GM23248 (cell line): ENCODE measurements at places on chromosomes 3 and 15.

GRCh38 chr3:40340541-40341170 is 31.1 kb downstream of the EIF1B start:
- no peak for DNase-seq

DNA sequence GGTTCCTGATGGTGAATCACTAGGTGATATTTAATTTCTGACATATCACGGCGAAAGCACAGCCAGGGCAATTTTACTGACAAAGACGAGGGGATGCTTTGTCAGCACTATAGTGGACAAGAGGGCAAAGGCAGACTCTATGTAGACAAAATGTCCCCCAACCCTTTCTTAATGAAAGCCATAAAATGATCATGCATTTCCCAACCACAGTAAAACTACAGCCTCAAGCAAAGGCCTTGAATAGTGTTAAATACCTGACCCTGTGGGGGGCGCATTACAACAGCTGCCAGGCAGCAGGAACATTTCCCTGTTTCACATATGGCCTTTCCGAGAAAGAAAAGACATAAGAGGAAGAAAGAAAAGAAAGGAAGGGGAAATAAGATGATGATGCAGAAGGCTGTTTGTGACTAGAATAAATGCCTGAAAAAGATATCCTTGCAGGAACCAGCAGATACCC is 49.5 kb downstream of the GLDN start:
- DNase-seq: no peak

- no peak for DNase-seq
These were observed 415.3 kb downstream of the CNTN4 start for GRCh38 chr3:2513986-2514385.

GRCh38 chr15:57437564-57437963 is 61.3 kb downstream of the CGNL1 start:
- no peak for DNase-seq

DNA sequence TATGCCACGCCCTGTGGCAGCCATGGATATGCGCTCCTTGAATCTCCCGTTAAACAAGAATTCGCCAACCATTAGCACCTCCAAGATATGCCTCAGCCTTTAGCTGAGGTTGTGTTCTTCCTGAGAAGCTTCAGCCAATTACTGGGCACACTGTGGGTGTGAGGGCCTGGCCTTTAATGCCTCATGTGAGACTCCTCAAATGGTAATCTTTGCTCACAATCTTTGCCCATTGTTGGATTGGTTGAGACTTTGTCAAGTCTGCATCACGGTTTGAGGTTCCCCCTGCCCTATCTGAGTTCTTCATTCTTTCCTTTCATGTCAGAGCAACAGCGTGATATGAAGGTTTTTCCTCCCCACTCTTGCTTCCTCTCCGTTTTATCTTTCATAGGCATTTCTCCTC is 108.1 kb upstream of the CCDC54 start:
- DNase-seq: no peak

DNA sequence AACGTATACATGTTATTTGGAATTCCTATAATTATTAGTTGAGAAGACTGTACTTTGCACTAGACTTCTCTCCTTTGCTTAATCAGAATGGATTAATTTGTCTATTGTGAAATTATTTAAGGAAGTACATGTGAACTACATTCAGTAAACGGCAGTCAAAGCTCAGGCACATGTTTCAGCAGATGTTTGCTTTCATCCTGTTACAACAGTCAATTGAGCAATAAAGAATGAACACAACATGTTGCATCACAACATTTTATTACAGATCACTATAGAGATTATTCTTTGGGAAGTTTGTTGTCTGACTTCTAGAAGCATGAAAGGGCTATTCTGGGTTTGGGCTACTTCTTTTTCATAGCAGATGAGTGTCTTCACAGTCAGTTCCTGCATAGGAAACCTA is 39.2 kb downstream of the RAB27A start:
- peak; percentile 87 for DNase-seq

DNA sequence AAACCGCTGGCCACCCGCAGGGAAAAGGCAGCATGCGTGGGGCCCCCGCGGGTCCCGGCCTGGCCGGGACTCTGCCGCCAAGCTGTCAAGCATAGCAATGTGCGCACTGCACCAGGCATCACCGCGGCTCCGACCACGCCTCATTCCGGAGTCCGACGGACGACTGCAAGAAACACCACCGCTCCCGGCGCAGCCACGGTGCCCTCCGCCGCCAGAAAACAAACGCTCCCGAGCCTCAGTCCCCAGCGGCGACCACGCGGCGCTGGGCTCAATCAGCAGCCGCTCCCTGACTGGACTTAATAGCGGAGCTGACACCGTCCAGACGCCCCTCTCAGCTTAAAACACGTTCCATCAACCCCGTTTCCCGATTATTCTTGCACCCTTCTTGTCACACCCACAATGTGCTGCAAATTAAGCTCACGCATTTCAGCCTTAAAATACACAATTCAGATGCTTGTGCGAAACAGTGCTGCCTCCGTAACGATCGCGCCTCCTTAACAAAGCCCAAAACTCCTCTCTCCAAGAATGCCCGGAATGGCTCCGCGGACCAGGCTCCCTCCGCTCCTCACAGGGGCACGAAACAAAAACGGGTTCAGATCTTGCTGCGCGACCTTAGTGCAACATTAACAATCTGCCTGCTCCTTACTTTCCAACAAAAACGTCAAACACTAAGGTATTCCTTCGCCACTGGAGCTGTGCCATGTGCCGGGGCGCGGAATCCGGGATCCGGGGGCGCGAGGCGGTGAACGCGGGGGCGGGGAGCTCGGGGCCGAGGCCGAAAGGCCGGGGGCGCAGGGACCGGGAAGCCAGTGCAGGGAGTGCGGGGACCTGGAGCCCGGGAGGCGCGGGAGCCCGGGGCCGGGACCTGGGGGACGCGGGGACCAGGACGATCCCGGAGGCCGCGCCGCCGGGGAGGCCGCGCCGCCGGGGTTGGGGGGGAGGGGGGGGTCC is 655 bp downstream of the CYFIP1 start:
- DNase-seq: peak; percentile 75

- peak; percentile 37 for DNase-seq
These were observed 37.0 kb downstream of the ETFA start for GRCh38 chr15:76274226-76274625.

DNA sequence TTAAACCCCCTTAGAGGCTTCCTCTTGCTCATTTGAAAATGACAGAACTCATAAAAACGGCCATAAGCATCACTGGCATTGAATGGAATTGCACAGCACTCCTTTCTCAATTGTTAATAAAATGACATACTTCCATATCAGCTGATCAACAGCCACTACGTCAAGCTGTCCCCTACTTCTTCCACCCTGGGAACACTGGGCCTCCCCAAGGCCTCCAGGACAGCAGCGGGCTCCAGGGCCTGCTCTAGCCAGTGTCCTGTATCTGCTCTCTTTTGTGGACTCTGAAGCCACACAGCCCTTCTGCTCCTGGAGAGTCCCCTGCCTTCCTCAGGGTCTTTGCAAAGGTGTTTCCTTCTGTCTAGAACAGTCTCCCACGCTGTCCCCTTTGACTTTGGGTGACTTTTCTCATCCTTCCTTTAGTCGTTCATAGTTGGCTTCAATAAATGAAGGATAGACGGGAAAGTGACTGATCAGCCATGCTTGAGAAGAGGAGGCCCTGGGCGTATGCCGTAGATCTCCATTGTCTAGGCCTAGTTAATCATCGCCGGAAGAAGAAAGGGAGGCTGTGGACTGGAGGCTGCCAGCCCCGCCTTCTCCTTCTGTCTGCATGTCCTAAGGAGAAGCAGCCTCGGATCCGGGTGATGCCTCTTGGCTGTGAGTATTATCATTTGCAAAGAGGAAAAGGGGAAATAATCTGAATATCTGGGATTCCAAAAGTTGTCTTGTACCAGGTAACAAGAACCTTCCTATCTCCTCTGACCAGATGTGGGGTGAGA is 4.7 kb upstream of the THSD4 start:
- DNase-seq: no peak

DNA sequence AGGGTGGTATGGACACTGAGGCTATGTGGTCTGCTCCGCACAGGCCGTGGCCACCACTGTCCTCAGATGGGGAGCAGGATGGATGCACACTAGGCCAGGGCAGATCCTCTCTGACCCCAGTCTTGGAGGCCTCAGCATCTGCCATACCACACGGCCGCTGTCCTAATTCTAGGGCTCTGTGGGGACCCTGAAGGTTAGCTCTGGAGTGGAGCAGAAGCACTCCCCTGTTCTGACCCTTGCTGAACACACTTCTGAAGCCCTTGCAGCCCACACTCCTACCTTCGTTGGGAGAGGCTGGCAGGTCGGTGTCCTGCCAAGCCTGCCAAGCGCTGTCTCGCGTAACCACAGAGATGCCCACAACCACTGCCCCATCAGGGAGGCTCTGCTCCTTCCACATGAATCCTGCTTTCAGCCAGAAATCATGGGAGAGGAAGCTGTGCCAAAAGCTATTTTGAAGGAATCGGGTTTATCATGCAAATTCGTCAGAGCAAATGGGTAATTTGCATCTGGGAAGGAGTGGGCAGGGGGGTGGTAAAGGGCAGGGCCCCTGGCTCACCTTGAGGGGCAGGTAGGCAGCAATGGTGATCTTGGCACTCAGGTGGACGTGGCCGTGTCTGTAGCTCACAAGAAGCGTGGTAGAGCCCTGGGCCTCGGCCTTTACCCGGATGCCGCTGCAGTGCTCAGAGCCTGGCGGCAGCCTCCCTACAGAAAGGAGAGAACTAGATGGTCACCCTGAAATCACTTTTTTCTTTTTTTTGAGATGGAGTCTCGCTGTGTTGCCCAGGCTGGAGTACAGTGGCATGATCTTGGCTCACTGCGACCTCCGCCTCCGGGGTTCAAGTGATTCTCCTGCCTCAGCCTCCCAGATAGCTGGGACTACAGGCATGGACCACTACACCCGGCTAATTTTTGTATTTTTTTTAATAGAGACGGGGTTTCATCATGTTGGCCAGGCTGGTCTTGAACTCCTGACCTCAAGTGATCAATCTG is 54.4 kb downstream of the NUP210 start:
- no peak for DNase-seq

DNA sequence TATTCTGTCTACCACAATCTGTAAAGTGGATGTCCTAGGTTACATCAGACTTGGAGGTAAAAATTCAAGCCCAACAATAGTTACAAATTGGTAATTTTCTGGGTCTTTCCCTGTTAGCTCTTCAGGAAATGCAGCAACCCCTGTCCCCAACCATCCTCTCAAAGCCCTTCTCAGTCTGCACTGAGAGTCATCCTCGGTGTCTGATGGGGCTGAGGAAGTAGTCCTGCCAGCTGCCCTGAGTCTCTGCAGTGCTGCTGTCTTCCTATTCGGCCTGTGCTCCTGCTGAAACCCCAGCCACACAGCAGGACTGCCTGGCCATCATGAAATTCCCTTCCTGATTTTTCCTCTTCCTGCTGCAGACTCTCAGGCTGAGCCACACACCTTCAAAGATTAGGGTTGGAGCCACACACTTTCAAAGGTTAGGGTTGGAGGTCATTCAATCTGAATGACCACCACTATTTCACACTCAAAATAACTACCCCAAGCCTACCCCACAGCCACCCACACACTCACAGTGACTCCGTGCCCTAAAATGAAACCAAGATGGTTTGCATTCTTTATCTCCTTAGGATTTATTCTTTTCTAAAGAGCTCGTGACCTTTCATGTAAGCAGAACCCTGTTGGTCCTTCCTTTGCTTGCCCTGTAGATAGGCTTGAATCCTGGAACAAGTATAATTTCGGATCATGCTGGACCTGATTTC is 17.6 kb downstream of the TRIM42 start:
- DNase-seq: no peak

- DNase-seq: no peak
These were observed 15.9 kb downstream of the SNX1 start for GRCh38 chr15:64111679-64112050.
